Left lung (tissue), 14 donors: ENCODE measurements at places on chromosomes 5 and 9.
A peak's percentile ranks its signal among the peaks of the same experiment; 100 is the strongest.

- no peak for DNase-seq
These were observed 10.4 kb upstream of the ZNF354B start for GRCh38 chr5:178849316-178849715.

- DNase-seq: peak; percentile 65
These were observed 791 bp downstream of the SLC2A8 start for GRCh38 chr9:127397646-127398274.

GRCh38 chr5:42228279-42228678, 195.0 kb upstream of the GHR start:
- DNase-seq: no peak

DNA sequence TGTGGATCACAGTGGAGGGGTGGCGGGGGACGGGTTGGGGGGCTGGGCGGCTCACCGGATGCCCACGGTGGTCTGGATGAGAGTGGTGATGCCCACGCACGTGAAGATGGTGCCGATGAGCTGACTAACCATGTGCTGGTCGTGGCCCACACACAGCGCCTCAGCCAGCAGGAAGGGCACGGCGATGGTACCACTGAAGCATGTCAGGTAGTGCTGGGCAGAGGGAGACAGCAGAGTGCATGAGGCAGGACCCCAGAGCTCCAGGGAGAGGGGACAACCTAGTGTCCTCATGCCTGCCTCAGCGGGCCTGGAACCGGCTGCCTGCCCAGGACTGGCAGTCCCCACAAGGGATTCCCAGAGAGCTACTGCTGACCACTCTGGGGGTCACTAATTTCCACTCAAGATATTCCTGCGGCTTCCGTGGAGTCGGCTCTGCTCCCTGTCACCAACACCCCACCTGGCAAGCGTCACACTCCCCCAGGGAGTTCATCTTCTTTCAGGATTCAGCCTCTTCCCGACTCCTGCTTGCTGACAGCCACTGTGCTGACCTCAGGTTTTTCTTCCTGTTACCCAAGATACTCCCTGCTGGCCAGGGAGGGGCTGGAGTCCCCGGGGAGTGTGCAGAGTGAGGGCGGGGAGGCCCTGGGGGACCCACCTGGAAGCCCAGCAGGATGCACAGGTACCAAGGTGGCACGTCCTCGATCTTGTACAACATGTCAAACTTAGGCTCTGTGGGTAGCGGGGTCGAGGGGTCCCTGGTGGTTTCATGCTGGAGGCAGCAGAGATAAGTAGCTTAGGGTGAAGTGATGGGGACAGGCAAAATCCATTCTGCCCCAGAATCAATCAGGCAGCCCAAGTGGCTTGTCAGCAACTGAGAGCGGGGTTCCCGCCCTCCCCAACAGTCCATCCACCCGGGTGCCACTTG, 998 bp downstream of the SLC23A1 start:
- DNase-seq: no peak

DNA sequence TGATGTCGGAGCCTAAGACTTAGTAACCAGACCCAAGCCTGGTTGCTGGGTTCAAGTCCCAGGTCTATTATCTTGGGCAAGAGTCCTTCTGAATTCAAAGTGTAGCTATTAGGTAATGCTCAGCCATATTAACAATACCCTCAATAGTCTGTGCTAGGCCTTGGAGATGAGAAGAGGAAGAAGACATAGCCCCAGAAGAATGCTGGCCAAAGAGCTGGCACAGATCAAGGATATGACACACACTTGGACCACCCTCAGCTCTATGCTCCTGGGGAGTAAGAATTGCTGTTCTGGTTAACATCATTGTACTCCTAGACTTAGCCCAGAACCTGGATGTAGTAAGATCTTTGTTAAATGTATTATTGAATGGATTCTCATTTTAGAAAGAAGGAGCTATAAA, 426.7 kb downstream of the CDK5RAP2 start:
- DNase-seq: no peak
